GM04504 (cell line): ENCODE measurements at places on chromosomes 16 and 17.

DNA sequence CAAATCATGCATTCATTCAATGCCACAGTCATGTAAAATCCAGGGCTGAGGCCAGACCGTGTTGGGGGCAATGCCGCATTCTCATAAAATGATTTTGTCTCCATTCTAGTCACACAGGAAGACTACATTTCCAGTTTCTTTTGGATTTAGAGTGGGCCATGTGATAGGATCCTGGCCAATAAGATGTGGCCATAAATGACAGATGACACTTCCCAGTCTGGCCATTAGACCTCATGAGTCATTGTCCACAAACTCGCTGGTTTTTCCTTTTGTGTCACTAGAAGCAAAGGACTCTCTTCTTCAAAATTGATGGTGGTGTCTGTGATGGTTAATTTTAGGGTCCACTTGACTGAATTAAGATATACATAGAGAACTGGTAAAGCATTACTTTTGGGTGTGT is 352.3 kb downstream of the UTP18 start:
- DNase-seq: no peak

DNA sequence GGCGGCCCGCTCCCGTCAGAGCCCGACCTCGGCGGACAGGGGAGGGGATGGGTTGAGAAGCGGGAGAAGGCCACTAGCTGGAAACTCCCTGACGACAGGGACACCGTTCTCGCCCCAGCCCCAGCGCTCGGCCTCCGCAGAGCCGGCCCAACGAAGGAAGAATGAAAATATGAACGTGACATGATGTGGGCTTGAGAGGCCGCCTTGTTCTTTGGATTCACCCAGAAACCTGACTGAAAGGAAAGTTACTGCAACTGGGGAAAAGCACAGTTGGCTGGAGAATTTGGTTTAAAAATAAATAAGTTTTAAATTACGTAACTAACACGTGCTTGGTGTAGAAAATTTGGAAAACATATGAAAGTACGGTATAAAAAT is 21.1 kb downstream of the NPTX1 start:
- DNase-seq: peak; percentile 24

GRCh38 chr16:88045820-88046303 is 94.6 kb downstream of the BANP start:
- DNase-seq: no peak

- DNase-seq: no peak
Observed at GRCh38 chr16:70653406-70653805, 7.0 kb downstream of the IL34 start.

- no peak for DNase-seq
Observed at GRCh38 chr17:7703584-7704479, 1.2 kb upstream of the EFNB3 start.

- DNase-seq: no peak
Observed at GRCh38 chr17:77666881-77667395, 291.6 kb upstream of the TNRC6C start.

- DNase-seq: peak; percentile 34
Observed at GRCh38 chr16:21097151-21097550, 53.5 kb downstream of the DNAH3 start.

GRCh38 chr17:67765623-67766022 is 47.9 kb downstream of the NOL11 start:
- DNase-seq: no peak

DNA sequence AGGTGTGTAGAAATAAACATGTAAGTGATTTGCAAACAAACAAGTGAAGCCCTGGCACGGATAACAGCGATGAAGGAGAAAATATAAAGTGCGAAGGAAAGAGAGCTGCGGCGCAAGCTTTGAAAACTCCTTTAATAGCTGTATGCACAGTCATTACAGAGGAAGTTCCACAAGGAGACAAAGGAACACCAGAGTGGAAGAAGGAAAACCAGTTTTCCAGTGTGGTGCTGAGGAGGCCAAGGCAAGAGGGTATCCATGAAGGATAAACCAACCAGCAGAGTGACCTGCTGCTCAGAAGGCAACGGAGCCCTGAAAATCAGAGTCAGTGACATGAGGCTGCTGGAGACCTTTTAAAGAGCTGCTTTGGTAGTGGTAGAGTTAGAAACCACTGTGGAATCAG is 24.4 kb downstream of the METTL16 start:
- no peak for DNase-seq

DNA sequence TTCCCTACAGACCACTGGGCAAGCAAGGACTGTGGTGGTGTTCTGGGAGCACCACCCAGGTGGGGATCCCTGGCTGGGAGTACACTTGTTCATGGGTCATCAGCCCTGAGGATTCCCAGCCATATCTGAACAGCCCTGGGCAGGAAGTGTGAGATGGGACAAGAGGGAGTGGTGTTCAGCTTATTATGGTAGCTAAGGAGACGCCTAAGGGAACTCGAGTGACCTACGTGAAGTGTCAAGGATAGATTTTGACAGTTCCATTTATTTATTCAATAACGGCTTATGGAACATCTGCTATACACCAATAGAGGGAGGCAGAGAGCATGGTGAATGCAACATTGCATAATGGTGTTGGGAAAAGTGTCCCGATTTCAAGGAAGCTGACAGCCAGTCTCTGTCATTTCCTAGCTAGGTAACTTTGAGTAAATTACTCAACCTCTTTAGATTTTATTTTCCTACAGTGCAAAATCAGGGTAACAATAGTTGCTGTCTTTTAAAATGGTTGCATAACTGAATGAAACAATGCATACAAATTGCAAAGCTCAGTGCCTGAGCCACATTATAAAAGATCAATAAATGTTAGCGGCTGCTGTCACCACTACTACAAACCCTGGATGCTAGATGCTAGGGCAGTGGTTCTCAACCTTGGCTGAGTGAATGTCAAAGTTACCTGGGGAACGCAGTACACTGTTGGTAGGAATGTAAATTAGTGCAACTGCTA is 534.1 kb downstream of the GRIN2A start:
- DNase-seq: peak; percentile 3

DNA sequence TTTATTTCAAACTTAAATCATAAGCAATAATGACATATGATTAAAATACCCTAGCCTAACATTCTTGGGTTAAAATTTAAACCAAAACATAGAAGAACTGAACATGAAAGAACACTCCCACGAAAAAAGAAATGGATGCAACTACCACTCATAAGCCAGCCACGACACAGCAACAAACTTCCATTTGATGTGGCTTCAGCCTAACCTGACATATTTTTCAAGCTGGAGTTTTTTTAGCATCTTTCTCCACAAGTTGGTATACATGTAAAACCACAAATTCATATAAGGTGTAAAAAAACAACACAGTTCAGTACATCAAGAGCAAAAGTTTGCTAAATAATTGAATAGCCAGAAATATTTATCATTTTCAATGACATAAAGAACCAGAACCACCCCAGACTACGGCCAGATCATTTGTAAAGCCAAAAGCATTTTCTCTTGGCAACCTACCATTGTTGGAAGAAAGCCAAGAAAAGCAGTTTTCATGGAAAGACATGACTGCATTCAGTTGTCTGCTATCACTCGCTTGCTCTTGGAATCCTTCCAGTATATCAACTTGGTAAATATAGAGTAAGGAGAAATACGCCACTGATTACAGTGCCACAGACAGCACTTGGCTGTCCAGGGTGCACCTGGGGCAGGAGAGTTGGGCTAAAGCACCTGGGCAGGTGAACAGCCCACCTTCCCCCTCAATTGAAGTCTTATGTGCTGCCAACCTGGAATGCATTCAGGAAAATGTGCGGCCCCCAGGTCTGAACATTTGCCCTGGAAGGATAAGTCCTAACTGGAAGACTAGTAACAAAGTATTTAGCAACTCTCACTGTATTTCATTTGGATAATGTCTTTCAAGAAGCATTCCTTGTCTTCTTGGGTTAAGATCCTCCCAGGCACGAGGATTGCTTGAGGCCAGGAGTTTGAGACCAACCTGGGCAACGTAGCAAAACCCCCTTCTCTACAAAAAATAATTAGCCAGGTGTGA is 60.5 kb downstream of the CREBBP start:
- DNase-seq: peak; percentile 77

DNA sequence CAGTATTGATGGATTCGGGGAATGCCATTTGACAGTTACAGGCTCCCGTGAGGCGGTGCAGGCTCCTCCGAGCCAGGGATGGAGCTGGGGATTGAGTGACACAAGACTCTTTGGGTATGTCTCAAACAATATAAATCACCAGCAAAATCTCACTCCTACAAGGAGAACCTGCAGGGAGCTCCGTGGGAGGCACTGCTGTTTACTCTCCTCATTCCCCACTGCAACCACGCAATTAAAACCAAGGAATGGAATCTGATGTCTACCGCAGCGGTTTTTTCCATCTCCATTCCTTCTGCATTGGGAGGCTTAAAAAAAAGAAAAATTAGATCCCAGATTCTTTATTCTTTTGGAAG is 157.9 kb downstream of the WWOX start:
- no peak for DNase-seq

DNA sequence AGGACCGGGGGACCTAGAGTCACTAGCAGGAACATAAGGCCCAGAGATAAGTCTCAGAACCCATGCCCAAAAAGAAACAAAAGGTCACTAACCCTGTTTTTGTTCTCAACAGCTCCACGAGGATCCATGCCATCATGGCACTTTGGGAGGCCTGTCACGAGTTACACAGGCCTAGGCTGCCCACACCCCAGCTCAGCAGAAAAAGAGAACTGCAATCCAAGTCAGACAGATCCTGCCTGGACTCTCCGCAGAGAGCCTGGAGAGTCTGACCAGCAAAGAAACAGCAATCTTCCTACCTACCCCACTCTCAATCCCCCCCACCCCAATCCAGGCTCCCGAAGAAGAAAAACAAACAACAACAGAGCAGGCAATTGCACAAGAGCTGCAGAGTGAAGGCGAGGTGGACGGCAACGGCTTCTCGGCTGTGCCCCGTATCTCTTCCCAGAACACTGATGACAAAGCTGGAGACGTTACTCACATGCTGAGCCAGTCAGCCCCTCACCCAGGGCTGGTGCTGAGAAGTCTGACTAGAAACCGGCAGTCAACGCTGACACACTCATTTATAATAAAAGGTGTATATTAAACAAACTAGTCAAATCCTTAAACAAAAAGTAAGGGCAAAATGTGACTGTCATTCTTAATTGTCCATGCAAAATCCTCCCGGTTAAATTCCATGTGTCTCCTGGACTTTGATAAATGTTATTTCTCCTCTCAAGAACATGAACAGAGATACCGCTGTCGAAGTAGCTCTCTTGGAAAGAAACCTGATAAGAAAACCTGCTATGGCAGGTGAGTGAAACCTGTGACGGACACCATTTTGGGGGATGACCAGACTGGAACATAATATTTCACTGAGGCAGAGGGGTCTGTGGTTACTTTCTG is 89.3 kb downstream of the SMG6 start:
- peak; percentile 76 for DNase-seq

GRCh38 chr17:49473900-49474751 is 21.0 kb upstream of the NGFR start:
- no peak for DNase-seq

DNA sequence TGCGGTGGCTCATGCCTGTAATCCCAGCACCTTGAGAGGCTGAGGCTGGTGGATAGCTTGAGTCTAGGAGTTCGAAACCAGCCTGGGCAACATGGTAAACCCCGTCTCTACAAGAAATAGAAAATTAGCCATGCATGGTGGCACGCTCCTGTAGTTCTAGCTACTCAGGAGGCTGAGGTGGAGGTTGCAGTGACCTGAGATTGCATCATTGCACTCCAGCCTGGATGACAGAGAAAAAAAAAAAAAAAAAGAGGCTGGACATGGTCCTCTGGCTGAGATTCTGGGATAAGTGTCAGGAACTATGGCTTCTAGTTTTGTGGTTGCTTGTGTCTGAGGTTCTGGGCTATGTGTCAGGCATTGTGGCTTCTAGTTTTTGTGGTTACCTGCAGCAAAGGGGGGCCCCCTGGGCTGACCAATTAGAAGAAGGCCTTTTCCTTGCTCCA is 7.0 kb downstream of the KSR1 start:
- DNase-seq: no peak

DNA sequence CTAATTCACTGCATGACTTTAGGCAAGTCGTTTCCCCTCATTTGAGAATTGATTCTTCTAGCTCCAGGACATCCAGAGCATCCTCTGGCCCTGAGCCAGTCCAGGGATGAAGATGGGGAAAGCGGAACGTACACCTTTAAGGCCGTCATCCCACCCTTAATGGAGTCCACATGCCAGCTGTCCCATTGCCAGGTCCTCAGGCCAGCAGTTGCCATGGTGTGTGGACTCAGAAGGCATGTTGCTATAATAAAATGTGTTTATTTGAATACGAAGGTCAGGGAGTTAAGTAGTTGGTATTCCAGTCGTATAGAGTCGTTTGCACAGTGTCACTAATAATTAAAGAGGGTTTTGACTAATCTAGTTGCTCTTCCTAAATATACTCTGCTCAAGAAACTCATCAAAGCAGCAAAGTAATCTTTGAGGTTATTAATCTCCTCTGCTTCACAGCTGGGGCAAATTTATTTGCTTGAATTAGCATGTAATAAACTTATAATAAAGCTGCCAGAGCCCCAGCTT is 30.4 kb downstream of the CCDC182 start:
- no peak for DNase-seq

DNA sequence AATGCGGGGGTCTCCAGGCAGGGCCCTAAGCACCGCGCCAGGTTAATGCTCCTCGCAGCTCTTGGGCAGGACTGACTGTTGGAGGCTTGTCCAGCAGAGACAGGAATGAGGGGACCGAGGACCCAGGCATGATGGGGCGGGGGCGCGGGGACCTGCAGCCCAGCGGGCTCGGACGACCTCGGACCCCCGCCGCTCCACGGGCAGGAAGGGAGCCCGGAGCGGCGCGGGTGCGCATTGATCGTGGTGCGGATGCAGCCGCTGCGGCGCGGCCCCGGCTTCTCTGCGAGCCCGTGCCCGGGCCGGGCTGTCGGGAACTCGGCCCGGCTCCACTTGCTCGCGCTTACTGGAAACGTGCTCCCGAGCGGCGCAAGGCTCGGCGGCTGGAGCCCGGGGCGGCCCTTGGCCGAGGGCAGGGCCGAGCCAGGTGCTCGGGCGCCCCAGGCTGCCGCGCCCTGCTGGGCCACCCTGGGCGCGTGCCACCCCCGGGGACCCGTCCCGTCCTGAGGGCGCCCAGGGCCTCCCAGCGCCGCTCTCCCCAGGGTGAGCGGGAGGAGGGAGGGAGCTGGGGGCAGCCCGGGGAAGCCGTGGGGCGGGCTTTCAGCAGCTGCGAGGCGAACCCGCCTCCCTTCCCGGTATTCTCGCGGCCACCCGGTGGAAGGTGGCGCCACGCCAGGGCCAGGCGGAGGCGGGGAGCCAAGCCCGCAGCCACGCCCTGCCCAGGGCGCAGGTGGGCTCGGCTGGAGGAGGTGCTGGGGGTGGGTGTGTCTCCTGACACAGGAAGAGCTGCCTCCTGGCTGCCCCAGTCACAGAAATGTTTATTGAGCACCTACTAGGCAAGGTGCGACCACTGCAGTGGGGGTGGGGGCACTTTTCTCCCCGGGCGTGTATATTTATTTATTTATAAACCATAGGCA is 45.9 kb downstream of the SOCS3 start:
- DNase-seq: no peak

GRCh38 chr16:4593086-4593485 is 21.6 kb downstream of the UBALD1 start:
- DNase-seq: no peak
